Small intestine (tissue), 16 donors: ENCODE measurements at places on chromosomes 4 and X. TPM values are rescaled to one million over a fixed set of nuclear protein-coding genes. Genes with fewer than 3 reads are reported as not detected.

DNA sequence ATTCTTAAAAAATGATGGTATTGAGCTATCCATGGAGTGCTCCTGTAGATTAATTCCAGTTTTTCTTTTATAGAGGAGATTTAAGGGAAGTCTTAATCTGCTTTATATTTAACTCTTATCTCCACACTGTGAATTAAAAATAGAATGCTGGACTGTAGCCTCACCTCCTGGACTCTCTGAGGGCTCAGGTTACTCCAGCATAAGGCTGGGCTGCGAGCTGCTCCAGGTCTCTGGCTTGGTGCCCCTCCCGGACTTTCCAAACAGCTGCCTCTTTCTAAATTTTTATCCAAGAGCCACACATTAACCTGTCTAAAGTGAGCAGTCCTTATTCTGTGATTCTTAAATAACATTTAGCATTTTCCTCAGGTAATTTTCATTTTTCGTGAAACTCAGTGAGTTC lies 218.7 kb upstream of the JADE1 start:
- H3K36me3 ChIP-seq, result no peaks in the 10 kb centered on the region
- no peak for DNase-seq
- no peaks in the 10 kb centered on the region for H3K4me1 ChIP-seq
- no peak overlapping the region for H3K4me3 ChIP-seq
- peaks cover 1% of the 10 kb centered on the region for H3K27me3 ChIP-seq
- H3K27ac ChIP-seq, result no peak overlapping the region

DCLK2 gene
- 1.3 TPM for polyA plus RNA-seq

DNA sequence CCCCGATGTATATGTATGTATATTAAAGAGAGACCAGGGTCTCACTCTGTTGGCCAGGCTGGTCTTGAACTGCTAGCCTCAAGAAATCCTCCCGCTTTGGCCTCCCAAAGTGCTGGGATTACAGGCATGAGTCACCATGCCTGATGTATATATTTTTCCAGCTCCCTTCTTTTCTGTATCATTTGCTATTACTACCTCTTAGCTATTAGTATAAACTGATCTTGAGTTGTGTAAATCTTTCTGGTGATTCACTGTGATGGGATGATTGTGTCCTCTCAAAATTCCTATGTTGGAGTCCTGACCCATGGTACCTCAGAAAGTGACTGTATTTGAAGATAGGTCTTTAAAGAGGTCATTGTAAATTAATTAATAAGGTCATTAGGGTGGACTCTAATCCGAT lies 53.1 kb downstream of the HPRT1 start:
- DNase-seq, result no peak
- H3K27me3 ChIP-seq, result no peaks in the 10 kb centered on the region
- H3K4me3 ChIP-seq, result no peak overlapping the region
- H3K27ac ChIP-seq, result no peak overlapping the region

DNA sequence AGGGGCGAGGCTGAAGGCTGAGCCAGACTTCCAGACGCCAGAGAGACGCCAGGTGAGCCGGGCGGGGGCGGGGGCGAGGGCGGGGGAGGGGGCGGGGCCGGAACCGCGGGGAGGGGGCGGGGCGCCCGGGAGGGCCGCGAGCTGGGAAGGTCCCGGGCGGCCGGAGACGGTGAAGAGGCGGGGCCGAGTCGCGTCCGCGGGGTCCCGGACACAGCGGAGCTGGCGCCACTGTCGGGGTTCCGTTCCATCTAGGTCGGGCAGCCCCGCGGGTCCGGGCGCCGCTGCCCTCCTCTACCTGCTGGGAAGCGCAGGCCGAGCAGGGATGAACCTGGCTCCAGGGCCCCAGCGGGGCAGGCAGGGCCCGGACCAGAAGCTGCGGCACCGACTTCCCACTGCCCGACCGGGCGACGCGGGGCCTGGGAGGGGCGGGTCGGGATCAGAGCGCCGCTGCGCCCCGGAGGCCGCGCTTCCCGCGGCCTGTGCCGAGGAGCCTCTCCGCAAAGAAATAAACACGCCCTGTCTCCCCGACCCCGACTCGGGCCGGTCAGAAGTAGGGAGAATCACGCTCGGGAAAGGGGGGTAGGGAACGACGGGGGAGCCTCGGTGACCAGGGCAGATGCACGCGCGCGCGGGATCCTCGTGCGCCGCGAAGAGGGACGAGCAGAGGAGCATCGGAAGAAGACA lies 10.6 kb downstream of the HMX1 start:
- peaks cover 99% of the 10 kb centered on the region for H3K27me3 ChIP-seq
- H3K4me3 ChIP-seq, result no peak overlapping the region
- no peak for DNase-seq

EREG gene
- 0.22 TPM for polyA plus RNA-seq

DNA sequence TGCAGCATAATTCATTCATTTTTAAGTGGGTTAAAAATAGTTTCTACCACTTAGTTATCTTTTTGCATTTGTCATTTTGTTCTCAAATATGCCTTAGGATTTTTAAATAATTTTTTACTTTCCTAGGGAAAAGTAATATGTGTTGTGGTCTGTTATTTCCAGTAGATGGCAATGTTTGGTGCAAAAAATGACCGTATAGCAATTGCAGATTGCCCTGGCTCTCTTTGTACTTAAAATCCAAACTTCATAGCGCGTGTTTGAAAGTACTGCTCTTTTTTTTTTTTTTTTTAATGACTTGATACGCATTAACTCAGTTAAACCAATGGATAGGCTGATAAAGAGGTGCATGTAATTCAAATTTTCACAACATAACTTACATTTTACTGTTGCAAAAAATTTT lies 74.4 kb upstream of the RBMX start:
- no peak overlapping the region for H3K27ac ChIP-seq
- no peak overlapping the region for H3K4me3 ChIP-seq
- peak; percentile 7 for DNase-seq
- no peaks in the 10 kb centered on the region for H3K36me3 ChIP-seq
- H3K27me3 ChIP-seq, result no peaks in the 10 kb centered on the region

- H3K36me3 ChIP-seq, result no peaks in the 10 kb centered on the region
- no peak overlapping the region for H3K4me3 ChIP-seq
- DNase-seq, result no peak
- no peaks in the 10 kb centered on the region for H3K4me1 ChIP-seq
These were observed 440.0 kb downstream of the PCDH7 start for GRCh38 chr4:31160146-31160545.

IL2 gene
- polyA plus RNA-seq, result 0.21 TPM

DDIT4L gene
- 0.19 TPM for polyA plus RNA-seq

DNA sequence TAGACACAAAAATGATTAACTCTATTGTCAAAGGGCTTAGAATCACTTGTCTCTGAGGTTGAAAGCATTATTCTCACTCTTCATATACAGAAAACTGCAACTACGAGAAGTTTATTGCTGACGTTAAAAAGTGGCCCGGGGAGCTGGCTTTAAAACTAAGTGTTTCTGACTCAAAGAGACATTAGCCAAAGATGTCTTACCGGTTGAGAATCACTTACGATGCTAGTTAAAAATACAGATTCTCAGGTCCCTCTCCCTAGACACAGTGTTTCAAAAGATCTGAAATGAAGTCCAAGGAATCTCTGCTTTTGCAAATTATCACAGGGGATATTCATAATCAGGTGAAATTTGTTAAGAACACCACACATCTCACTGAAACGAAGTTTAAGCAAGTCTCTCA lies 1.2 kb downstream of the GNPDA2 start:
- no peaks in the 10 kb centered on the region for H3K27me3 ChIP-seq
- H3K4me1 ChIP-seq, result peaks cover 2% of the 10 kb centered on the region
- no peaks in the 10 kb centered on the region for H3K36me3 ChIP-seq
- no peak overlapping the region for H3K27ac ChIP-seq

F11 gene
- 19.5 TPM for polyA plus RNA-seq

GRCh38 chrX:40021647-40022046 lies 76.1 kb downstream of the BCOR start:
- no peaks in the 10 kb centered on the region for H3K27me3 ChIP-seq
- H3K4me1 ChIP-seq, result no peaks in the 10 kb centered on the region
- no peak overlapping the region for H3K27ac ChIP-seq
- no peak for DNase-seq
- H3K4me3 ChIP-seq, result no peak overlapping the region
- no peaks in the 10 kb centered on the region for H3K36me3 ChIP-seq

RASL11B gene
- not detected for polyA plus RNA-seq

ATP1B4 gene
- polyA plus RNA-seq, result 0.66 TPM

DNA sequence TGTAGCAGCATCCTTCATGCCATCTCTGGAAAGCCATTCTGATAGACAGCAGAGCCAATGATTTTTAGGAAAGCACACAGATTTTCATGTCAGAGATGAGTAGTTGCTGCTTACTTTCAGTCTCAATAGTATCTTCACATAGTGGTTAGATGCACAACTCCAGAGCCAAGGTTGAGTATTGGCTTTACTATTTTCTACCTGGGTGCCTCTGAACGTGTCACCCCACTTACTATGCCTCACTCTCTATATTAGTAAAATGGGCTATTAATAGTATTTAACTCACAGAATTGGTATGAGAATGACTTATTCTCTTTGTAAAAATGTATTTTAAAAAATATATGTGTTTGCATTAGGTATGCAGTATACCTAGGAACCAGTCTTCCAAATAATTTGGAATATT lies 108.8 kb upstream of the STIM2 start:
- no peaks in the 10 kb centered on the region for H3K4me1 ChIP-seq
- DNase-seq, result no peak
- no peak overlapping the region for H3K27ac ChIP-seq
- H3K4me3 ChIP-seq, result no peak overlapping the region

DNA sequence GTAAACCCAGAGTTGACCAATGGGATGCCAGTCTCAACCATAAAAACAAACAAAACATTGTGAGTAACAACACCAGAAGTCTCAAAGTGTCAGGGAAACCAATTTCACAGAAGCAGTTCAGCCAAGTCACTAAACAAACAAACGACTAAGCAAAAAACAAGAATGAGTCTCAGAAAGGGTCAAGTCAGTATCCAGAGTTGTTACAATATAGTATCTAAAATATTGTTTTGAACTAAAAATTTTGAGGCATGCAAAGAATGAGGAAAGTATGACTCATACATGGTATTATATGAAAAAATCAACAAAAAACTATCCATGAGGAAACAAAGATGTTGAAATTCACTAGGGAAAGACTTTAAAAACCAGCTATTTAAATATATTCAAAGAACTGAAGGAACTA lies 70.6 kb downstream of the AR start:
- no peaks in the 10 kb centered on the region for H3K36me3 ChIP-seq
- no peaks in the 10 kb centered on the region for H3K4me1 ChIP-seq
- DNase-seq, result no peak

GRCh38 chr4:57378766-57379165 lies 268.6 kb upstream of the IGFBP7 start:
- no peak overlapping the region for H3K27ac ChIP-seq
- H3K27me3 ChIP-seq, result no peaks in the 10 kb centered on the region
- DNase-seq, result no peak

- no peaks in the 10 kb centered on the region for H3K36me3 ChIP-seq
- no peak overlapping the region for H3K4me3 ChIP-seq
- H3K4me1 ChIP-seq, result no peaks in the 10 kb centered on the region
These were observed 127.8 kb upstream of the METTL14 start for GRCh38 chr4:118557298-118557851.

CFI gene
- 6.5 TPM for polyA plus RNA-seq

GRCh38 chrX:38768079-38768478 lies 33.2 kb upstream of the MID1IP1 start:
- DNase-seq, result peak; percentile 25
- no peak overlapping the region for H3K4me3 ChIP-seq
- H3K4me1 ChIP-seq, result no peaks in the 10 kb centered on the region
- no peaks in the 10 kb centered on the region for H3K36me3 ChIP-seq
- no peak overlapping the region for H3K27ac ChIP-seq
